NCI-H2171 treated with DMSO at 0.1 percent for 48 hours (cell line): ENCODE measurements at places on chromosomes 6 and 20.

DNA sequence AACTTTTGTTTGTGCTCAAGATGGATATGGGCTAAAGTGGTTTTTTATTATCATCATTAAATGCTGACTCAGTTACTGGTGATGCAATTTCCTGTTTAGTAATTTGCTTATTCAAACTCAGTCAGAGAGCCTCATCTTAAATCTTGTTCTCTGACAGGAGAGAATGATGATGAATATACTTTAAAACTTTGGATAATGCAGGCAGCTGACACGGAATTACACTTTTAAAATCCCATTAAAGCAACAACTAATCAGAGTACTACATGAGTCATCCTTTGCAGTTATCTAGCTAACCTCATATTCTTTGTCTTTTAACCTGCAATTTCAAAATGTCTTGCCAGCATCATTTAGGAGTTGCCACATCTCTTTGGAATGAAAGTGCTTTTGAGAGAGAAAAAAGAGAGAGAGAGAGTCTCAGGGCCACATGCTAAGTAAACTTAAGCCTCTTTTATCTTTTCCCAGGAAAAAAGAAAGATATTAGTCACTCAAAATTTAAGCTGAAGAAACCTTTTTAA is 9.2 kb upstream of the C6orf141 start:
- DNase-seq = no peak

DNA sequence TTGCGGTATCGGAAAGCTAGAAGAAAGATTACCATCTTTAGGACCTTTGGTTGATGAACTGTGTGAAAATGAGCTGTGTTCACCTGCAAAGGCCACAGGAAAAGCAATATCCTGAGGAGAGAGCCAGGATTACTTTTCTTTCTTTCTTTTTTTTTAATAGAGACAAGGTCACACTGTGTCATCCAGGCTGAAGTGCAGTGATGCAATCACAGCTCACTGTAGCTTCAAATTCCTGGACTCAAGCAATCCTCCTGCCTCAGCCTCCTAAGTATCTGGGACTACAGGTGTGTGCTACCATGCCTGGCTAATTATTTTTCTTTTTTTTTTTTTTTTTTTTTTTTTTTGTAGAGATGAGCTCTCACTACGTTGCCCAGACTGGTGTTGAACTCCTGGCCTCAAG is 17.2 kb downstream of the FAM184A start:
- no peak for DNase-seq

DNA sequence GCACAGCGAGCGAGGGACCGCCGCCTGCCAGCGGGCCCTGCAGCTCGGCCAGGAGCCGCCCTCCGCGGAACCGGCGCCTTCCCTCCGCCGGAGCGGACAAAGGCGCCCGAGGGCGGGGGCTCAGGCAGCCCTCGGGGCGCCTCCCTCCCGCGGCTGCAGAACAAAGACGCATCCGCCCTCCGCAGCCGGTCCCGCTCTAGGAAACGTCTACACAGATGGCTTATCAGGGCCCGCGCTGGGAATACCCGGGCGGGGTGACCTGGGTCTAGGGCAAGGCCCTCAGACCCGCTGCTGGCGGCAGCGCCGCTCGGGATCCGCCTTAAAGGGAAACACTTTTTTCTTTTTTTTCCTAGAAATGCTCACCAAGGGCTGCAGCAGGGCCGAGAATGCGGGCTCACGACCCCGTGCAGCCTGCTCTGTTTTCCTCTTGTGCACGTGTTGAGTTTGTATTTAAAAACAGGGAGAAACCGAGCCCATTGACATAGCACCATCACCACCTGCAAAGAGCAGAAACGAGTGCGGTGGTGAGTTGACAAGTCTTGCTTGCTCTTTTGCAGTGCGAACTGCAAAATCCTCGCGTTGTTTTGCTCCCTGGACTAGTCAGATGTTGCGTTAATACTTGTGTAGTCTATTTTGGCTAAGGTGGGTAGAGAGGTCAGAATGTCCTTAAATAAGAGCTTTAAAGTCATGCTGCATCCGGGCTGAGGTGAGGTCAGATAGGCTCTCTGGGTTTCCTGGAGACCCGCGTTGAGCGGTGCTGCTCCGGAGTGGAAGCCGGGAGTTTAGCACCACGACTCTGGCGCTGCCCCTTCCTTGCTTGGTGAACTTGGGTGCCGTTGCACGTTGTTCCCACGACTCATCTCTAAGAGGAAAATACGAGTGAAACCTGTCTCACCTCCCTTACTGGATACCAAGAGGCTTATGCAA is 1.1 kb upstream of the RPS6KA2 start:
- DNase-seq = peak; percentile 84

DNA sequence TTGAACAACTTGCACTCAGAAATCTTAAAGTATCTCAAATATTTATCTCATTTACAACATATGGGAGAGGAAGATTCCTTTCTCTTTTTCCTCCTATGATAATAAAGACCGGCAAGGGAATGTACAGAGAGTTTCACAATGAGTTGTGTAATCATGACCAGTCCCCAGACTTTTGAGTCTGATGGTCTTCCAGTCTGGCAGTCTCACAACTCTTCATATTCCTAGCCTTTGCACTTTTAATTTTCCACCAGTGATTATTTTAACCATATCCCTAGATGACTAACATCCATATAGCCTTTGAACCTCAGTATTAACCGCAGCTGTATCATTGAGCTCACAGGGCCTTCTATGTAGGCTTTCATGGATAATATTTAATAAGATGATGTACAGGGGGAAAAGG is 278.5 kb downstream of the KHDC1L start:
- no peak for DNase-seq

DNA sequence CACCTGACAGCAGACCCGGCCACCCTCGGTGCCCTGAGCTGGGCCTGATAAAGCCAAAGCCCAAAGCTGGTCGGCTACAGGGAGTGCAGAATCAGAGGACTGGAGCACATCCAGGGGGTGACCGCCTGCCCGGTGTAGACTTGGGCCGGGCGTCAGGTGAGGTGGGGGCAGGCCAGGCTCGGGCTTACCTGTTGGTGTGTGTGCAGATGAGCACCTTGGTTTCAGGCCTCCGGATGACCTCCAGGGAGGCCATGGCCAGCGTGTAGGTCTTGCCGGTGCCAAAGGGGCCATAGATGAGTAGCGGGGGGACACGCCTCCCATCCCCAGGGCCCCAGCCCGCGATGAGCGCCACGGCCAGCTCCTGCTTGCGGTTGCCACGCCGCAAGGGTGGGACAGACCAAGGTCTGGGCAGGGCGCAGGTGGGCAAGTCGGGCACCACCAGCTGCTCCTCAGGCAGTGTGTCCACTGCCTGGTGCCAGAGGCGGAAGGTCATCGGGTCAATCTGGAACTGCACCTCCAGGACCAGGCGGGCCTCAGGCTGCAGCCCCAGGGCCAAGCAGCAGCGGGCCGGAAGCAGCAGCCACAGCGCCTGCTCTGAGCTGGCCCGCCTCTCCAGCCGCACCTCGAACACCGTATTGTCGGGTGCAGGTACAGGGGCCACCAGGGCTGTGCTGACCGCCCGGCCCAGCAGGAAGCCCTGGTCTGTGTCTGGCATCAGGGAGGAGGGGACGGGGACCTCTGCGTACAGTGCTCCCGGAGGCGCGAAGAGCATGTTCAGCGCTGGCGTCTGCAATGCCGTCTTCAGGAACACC is 5.7 kb downstream of the HELZ2 start:
- DNase-seq = no peak

DNA sequence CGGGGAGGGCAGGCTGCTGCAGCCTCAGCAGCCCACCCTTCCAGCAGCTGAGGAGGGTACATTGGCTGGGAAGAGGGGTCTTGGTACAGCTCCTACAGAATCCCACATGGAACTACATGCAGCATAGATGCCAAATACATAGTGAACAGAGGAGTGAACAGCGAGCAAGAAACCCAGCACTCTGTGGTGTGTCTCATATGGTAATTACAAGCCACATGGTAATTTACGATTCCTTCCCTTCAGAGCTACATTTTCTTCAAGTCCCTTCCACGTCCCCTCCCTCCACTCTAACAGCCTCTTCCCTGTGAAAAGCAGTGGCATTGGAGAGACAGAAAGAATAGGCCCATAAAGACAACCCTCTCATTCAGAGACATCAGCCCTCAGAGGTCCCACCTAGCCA is 167.7 kb downstream of the SYNDIG1 start:
- DNase-seq = no peak

- DNase-seq = no peak
Observed at GRCh38 chr6:37946057-37946456, 126.5 kb downstream of the ZFAND3 start.

DNA sequence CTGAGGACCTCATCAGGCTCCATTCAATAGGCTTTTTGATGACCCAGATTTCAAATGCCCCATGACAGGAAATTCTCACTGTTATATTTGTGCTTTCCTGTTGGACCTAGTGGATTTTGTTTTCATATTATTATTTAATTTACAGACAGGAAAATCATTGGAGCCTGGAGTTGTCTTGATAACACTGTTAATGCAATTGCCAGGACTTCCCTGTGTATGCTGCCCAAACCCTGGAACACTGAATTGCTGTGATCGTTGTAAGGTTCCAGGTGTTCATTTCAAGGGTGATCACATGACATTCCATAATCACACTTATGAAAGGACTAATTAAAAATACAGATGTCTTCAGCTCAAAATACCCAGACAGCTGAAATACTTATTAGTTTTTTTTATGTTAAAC is 783.2 kb downstream of the DHX35 start:
- DNase-seq = peak; percentile 15

GRCh38 chr20:38130687-38131587 is 34.1 kb downstream of the TGM2 start:
- no peak for DNase-seq

GRCh38 chr20:47857187-47857568 is 71.9 kb upstream of the SULF2 start:
- no peak for DNase-seq

GRCh38 chr6:55652429-55652828 is 73.4 kb upstream of the HMGCLL1 start:
- no peak for DNase-seq

DNA sequence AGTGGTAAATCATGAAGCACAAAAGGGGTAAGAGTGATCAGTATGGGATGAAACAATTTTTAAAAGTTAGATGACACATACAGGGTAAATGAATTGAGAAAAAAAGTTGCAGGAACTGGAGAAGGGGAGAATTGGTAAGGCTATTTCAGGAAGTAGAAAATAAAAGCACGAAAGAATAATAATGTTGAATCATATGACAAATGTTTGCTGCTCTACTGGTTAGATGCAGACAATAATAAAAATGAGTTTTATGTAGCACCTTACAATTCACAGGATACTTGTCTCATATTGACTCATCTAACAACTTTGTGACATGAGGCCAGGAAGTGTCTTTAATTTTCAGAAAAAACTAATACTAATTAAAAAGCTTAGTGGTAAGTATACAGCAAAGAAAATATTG is 566.5 kb upstream of the MARCKS start:
- DNase-seq = no peak

DNA sequence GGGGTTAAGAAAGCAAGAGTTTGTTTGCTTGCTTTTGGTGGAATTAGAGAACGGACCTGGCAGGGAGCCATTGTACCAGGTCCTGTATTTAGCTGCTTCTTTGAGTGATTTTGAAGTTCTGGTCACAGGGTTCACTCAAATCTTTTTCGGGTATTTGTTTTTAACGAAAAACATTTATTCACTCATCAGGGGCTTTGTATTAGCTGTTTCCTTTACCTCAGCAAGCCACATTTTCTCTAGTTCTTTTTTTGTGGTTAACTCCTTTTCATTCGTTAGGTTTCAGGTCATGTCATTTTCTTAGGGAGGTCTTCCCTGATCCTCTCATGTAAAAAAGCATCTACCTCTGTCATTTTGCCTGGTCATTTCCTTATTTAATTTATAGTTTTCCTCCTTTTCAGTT is 1502.2 kb downstream of the GRIK2 start:
- no peak for DNase-seq

- DNase-seq = no peak
Observed at GRCh38 chr6:169866668-169867521, 115.5 kb downstream of the ERMARD start.

DNA sequence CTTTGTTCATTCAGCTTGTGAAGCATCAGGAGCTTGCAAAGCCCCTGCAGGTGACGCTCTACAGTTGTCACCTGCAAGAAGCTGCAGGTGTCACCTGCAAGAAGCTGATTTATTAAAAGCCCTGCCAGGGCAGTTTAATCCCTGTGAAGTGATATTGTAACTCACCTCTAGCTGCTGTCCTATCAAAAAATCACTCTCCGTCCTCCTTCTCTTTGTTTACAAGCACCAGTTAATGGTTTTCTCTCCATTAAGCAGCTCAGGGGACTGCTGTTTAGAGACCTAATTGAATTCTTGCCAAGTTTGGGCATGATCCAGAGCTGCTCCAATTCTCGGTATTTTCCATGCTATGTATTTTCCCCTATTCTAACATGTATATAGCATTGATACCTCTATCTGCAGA is 345.9 kb downstream of the ARHGAP18 start:
- DNase-seq = no peak

GRCh38 chr6:109082188-109082577 is 12.5 kb downstream of the SESN1 start:
- DNase-seq = no peak

DNA sequence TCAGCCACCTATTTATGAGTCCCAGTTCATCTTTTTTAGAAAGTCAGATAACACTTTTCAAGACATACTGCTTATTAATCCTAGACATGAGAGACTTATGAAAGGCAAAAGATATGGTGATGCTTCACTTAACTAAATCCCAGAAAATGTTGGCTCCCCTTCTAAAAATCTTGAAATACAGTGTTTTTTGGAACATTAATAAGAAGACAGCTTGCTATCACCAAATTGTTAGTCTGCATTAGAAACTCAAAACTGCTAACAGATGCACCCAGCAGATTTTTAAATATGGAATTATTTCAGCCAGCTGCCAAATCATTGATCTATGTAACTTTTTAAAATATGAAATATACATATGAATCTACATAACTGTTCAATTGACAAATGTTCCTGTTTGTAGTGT is 108.6 kb upstream of the TIAM2 start:
- no peak for DNase-seq

- no peak for DNase-seq
Observed at GRCh38 chr6:82030761-82031503, 216.6 kb downstream of the IBTK start.

DNA sequence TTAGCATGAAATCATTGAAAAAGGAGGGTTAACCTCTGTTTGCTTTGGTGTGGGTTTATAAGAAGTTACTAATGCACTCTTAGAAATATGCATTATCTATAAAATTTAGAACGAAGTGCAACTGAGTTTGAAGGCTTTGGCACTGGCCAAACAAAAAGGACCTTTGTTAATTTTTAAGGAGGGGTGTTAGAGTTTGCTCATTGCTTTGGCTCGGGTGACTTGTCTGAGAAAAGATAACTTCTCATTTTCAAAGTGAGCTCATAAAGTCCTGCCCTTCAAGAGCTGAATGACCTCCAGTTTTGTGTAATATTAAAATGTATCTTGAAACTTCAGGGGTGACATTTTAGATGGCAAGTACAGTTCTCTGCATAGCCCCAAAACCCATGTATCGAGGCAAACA is 25.9 kb downstream of the NEDD9 start:
- DNase-seq = no peak

GRCh38 chr6:4105980-4106536 is 27.1 kb upstream of the FAM217A start:
- DNase-seq = no peak
